ENCODE measurements at places on chromosomes 16 and 17.

DNA sequence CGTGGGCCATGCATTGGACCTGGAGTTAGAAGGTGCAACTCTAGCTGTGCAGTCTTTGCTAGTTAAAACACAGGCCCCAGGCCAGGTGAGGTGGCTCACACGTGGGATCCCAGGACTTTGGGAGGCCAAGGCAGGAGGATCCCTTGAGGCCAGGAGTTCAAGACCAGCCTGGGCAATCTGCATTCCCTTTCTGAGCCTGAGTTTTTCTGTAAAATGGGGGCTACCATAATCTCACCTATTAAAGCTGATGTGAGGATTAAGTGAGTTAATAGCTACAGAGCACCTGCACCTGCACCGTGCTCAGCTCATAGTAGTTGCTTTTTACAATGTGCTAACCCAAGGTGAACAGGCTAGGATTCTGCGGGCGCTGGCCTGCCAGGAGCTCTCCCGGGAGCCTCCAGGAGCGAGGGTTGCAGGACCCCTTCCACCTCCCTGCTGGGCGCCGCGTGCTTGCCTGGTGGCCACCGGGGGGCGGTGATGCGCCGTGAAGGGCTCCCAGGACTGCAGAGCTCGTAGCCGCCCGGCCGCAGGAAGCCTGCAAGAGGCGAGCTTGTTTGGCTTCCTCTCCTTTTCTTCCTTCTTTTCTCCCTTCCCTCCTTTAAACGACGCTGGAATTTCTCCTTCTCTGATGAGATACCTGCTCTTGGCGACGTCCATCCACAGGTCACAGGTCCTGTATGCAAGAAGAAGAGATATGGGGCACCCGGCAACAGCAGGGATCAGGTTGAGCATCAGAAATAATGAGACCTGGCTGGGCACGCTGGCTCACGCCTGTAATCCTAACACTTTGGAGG is 51.3 kb downstream of the ZFP90 start:
- DNase-seq, result peak; percentile 62

GRCh38 chr17:38881600-38882191 is 11.8 kb downstream of the LASP1 start:
- DNase-seq, result peak; percentile 52

DNA sequence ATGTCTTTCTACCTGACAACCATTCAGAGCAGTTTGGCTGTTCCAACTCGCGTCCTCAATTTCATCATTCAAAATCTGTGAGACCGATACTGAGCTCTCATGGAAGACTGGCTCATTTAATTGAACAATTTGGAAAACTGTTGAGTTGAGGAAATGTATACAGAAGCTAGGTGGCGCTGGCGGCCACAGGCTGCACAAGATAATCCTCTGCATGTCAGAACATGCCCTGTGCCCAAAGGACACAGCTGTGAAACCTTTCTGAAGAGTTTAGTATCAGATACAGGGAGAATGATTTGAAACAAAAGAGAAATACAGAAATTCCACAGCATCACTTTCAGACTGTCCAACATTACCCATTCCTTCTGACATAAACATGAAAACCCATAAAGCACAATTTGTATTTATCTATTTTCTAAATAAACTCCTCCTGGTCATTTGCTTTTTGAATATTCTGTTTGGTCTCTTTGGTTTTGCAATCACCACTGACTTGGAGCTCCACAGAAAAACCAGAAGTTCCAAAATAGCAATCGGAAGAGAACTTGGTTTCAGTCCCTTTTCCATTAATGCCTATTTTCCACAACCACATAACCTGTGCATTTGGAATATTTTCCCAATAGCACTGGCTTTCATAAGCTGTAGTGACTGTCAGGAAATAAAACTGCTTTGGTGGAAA is 192.8 kb downstream of the MAP2K6 start:
- no peak for DNase-seq

GRCh38 chr17:81097943-81098308 is 63.0 kb downstream of the BAIAP2 start:
- no peak for DNase-seq

DNA sequence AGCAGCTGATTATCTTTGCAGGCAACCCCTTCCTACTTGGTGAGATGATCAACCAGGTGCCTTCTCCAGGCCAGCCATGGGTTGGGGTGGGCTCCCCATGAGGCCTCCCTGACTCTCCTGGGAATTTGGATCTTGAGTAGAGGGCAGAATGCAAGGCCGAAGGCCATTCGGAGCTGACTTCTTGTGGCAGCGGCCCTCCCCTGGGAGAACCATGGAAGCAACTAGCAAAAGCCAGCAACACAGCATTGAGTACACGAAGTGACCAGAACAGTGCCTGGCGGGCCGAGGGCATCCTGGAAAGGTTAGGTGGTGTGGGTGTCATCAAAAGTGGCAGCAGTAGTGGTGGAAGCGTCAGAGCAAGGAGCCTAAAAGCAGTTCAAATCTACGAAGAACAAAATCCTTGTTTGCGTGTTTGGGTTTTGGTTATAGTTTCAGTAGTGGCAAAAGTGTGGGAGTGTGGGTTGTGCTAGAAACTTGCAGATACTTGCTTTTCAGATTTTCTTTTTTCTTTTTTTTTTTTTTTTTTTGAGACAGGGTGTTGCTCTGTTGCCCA is 2.0 kb upstream of the ALDH3A1 start:
- no peak for DNase-seq

- DNase-seq, result no peak
These were observed 18.5 kb upstream of the KCTD5 start for GRCh38 chr16:2663553-2664546.

- no peak for DNase-seq
These were observed 14.5 kb downstream of the KIF19 start for GRCh38 chr17:74340470-74341023.

- peak; percentile 67 for DNase-seq
These were observed 6.8 kb downstream of the TBKBP1 start for GRCh38 chr17:47700471-47701449.

DNA sequence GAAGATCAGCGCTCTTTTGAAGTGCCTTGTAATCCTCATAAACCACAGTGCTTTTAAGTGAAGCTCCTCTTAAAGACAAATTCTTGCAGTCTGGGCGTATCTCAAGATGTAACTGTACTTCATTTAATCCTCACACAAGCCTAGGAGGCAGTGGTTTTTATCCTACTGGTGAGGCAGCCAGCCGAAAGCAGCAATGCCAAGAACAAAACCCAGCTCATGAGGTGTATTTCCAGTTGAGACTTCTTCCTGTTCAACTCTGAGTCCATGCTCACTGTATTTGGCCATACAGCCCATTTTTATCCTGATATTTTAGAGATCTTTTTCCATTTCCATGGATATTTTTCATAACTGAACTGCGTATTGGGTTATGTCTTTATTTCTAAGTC is 13.7 kb downstream of the CTRB2 start:
- no peak for DNase-seq

DNA sequence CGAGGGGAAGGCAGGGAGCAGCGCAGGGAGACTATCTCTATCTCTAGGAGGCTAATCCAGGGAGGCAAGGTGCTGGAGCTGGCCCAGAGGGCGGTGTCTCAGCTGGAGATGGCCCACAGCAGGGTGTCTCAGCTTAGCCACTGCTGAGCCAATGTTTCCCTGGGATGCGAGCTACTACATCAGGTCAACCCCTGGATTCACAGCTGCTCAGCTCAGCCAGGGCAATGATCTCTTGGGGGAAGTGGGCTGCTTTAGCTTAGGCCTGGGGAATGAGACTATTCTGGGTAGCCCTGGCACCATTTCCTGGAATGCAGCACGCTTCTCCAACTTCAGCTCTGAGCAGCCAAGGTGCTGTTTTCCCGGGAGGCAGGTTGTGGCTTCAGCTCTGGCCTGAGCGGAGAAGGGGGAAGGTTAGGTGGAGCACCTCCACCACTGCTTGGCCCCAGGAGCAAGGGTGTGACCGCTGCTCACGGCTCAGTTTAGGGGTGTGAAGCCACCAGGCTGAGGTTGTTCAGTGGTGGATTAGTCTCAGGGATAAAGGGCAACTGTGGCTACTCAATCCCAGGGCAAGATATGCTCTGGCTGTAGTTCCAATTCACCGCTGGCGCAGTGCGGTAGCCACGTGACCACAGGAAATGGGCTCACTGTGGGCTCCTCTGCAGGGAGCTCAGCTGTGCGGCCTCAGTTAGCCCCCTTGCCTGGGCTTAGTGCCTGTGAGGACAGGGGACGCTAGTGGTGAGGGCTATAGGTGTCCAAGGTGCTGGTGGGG is 5.2 kb upstream of the PRSS21 start:
- DNase-seq, result no peak

- no peak for DNase-seq
These were observed 14.9 kb upstream of the FOXN1 start for GRCh38 chr17:28491286-28491685.

DNA sequence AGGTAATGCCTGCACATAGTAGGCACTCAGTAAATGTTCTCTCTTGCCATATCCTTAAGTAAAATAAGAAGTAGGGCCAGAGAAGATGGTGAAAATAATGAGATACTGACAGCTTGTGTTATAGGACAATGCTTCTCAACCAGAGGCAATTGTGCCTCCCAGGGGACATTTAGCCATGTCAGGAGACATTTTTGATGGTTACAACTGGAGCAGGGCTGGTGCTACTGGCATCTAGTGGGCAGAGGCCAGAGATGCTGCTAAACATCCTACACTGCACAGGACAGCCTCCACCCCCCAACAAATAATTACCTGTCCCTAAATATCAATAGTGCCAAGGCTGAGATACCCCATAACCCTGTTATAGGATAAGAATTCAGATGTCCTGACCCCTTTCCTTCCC is 1.7 kb downstream of the RAD51D start:
- no peak for DNase-seq

GRCh38 chr16:64090327-64090726 is 1031.5 kb downstream of the CDH11 start:
- no peak for DNase-seq

DNA sequence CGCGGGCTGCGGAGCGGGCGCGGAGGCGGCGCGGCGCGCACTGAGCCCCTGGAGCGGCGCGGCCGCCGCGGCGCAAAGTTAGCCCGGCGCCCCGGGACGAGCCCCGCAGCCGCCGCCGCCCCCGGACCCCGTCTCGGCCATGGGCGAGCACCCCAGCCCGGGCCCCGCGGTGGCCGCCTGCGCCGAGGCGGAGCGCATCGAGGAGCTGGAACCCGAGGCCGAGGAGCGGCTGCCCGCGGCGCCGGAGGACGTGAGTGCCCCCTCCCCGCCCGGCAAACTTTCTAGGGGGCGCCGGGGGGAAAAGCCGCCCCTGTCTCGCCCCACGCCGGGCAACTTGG is 388 bp downstream of the RHBDL3 start:
- DNase-seq, result no peak

DNA sequence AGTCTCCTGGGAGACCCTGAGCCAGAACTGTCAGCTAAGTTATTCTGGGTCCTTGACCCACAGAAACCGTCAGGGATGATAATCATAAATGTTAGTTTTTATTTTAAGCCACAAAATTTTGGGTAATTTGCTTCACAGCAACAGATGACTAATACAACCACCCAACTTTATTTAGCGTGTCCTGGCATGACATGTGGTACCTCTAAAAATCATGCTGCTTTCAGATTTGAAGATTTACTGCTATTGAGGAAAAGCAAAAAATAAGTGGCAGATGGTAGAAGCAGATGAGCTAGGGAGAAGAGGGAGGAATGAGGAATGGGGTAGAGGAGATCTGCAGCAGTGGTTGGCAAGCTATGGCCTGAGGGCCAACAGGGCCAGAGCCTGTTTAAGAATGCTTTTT is 90.4 kb downstream of the TMEM100 start:
- no peak for DNase-seq

GRCh38 chr16:76125871-76126270 is 151.3 kb upstream of the CNTNAP4 start:
- DNase-seq, result no peak

- DNase-seq, result no peak
These were observed 84.5 kb downstream of the SOX9 start for GRCh38 chr17:72205357-72205756.

GRCh38 chr17:68539548-68540467 is 27.6 kb downstream of the PRKAR1A start:
- DNase-seq, result no peak

- no peak for DNase-seq
These were observed 8.7 kb upstream of the GFOD2 start for GRCh38 chr16:67727521-67728485.

DNA sequence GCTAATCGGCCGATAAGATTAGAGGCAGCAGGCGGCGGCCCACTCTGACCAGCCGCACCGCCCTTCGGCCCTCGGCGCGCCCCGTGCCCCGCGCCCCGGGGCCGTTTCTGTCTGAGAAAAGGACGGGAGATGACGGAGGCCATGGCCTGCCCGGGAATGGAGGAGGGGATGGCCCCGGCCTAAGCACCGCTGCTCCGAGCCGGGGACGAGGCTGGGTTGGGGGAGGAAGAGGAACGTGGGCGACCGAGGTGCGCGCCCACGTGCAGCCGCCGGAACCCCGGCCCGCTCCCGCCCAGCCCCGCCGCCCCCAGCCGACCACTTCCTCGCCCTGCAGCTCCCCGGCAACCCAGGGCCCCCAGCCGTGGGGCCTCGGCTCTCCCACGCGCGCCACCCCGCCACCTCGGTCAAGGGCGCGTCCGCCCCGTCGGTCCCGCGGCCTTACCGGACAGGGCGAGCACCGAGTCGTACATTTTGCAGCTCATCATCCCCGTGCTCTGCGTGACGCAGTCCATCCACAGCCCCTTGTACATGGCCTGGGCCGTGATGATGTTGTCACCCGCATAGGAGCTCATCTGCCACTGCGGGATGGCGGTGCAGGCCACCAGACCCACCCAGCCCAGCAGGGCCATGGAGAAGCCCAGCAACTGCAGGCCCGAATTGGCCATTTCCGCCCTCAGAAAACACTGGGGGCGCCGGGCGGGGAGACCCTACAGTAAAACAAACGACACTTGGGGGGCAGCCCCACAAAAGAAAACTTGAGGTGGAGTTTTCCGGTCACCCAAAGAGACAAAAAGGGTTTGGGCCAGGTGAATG is 693 bp downstream of the CLDN7 start:
- DNase-seq, result no peak

DNA sequence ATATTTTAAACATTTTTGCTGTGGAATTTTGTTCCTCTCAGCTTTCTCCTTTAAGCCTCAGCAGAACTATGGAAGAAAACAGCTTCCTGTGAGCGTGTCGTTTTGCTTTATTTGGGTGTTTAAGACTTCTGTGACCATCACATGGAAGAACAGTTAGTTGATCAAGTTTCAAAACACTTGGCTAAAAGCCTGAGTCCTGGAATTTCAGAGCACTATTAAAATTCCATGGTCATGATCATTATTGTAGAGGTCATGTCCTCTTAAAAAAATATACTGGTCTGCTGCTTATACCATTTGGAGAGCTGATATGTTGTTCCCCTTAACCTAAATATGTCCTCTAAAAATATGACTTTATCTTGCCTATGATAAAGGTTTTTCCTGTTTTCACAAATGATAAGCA is 12.6 kb upstream of the CDR2 start:
- DNase-seq, result no peak

DNA sequence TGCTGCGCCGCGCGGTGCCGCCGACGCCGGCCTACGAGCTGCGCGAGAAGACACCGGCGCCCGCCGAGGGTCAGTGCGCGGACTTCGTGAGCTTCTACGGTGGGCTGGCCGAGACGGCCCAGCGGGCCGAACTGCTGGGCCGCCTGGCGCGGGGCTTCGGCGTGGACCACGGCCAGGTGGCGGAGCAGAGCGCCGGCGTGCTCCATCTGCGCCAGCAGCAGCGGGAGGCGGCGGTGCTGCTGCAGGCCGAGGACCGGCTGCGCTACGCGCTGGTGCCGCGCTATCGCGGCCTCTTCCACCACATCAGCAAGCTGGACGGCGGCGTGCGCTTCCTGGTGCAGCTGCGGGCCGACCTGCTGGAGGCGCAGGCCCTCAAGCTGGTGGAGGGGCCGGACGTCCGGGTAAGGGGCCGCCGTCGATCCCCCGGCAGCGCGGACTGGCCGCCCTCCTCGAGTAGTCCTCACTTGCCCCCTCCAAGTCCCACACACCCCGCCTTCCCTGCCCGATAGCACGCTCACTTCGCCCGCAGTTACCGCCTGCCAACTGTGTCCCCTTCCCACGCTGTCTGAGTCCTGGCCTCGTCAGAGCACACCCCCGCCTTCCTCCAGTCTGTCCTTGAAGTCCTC is 470 bp downstream of the MLYCD start:
- peak; percentile 29 for DNase-seq
